ENCODE measurements at places on chromosomes 3 and 15.
A peak's percentile ranks its signal among the peaks of the same experiment; 100 is the strongest.

GRCh38 chr3:31851278-31851677 lies 129.8 kb downstream of the OSBPL10 start:
- DNase-seq: no peak

DNA sequence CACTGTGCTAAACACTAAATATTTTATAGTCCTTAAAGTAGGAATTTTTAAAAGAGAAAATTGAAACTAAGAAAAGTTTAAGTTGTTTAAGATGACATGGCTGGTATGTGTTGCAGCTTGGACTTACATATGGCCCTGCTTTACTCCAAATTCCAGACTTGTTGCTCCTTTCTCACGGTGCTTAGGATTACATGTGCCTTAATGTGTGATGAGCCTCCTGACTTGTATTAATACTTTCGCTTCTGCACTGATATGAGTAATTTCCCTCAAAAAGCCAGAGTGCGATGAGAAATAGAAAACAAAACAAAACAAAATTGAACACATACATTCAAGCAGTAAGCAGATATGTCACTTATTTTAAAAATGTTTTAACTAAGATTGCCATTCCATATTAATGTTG lies 250.2 kb downstream of the VGLL3 start:
- DNase-seq: no peak

GRCh38 chr3:129491794-129492193 lies 36.6 kb upstream of the RHO start:
- DNase-seq: no peak

DNA sequence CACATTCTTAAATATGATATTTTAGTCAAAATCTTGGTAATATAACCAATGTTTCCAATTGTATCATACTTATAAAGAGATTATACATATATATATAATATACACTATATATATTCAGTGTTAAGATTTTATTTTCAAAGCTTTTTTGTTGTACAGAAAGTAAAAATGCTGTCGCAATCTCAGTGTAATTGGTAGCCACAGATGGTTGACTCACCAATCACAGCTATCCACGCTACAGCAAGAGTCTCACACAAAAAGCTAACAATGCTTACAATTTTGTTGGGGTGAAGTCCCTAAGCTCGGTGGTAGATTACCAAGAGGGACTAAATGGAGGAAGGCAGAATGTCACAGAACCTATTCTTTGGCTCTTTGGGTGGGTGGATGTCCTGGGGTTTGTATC lies 16.9 kb upstream of the CFAP161 start:
- no peak for DNase-seq

DNA sequence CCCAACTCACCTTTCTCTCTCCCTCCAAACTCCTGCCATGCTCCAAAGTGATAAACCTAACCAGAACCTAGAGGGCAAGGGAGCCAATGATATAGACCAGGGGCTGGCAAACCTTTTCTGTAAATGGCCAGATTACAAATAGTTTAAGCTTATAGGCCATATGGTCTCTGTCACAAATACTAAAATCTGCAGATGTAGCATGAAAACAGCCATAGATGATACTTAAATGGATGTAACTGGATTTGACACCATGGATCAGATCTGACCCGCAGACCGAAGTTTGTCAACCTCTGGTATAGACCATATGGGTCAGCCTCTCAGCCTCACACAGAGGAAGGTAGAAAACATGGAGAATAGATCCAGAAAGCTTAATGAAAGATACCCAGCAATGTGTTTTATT lies 165.2 kb upstream of the STT3B start:
- DNase-seq: no peak

GRCh38 chr3:54600441-54601204 lies 327.2 kb downstream of the LRTM1 start:
- no peak for DNase-seq

- no peak for DNase-seq
These were observed 159.6 kb upstream of the IL12A start for GRCh38 chr3:159829056-159829455.

GRCh38 chr3:71521940-71522876 lies 61.3 kb downstream of the FOXP1 start:
- DNase-seq: no peak

- DNase-seq: no peak
These were observed 8.6 kb downstream of the ZIC1 start for GRCh38 chr3:147417551-147418295.

- no peak for DNase-seq
These were observed 801.9 kb downstream of the PLOD2 start for GRCh38 chr3:145359040-145359439.

DNA sequence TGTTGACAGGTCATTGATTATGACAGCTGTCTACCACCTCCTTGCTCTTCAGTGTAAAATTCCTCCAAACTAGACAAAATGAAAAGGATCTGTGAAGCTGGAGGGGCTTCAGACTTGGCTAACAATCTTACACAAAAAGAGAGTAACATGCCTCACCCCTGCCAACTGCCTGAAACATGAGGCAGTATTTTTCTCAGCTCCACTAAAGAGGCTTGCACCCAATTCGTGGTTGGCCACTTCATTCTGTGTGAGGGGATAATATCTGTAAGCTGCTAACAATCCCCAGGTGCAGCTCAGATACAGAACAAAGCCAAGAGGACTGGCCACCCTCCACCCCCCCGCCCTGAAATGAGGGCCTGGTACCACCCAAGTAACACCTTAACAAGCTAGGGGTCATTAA lies 2.8 kb downstream of the MB21D2 start:
- DNase-seq: no peak

- DNase-seq: peak; percentile 61
These were observed 14.6 kb downstream of the HDAC11 start for GRCh38 chr3:13494463-13495350.

GRCh38 chr3:129627350-129628168 lies 21.1 kb upstream of the PLXND1 start:
- DNase-seq: peak; percentile 61

- no peak for DNase-seq
These were observed 3.7 kb upstream of the EFHB start for GRCh38 chr3:19937459-19938294.

DNA sequence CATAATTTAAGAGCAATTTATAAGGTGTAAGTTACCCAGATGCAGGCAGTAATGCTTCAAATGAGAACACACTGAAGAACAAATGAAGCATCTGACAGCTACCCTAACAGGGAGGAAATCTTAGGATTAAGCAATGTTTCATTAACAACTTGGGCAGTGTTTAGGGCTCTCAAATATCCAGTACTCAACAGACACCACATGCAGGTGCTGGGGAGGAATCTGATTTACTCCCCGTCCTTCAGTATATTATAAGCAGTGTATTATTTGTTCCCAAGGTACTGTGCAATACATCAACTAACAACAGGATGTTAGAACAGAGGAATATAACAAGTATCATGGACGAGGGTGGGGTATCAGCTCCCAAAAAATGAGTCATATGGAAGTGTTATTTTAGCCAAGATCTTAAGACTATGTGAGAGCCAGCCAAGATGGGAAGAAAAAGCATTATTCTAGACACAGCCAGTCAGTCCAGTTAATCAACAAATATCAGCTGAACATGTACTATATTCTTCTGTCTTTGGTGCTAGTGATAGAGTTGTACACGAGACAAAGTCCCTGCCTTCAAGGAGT lies 20.4 kb downstream of the BTBD1 start:
- no peak for DNase-seq

GRCh38 chr3:152430223-152431002 lies 161.7 kb downstream of the MBNL1 start:
- DNase-seq: no peak

GRCh38 chr3:187919544-187919943 lies 174.3 kb upstream of the BCL6 start:
- DNase-seq: no peak

GRCh38 chr3:7602297-7602696 lies 741.4 kb downstream of the GRM7 start:
- DNase-seq: no peak

GRCh38 chr3:15361494-15362214 lies 29.3 kb upstream of the SH3BP5 start:
- peak; percentile 43 for DNase-seq

GRCh38 chr15:65333856-65334255 lies 29.4 kb downstream of the RNU5B-1 start:
- no peak for DNase-seq

GRCh38 chr15:93213281-93213680 lies 124.3 kb upstream of the RGMA start:
- DNase-seq: no peak

GRCh38 chr15:97861529-97862260 lies 98.8 kb upstream of the ARRDC4 start:
- no peak for DNase-seq

- DNase-seq: no peak
These were observed 126.8 kb upstream of the GOLGA6L4 start for GRCh38 chr15:84108728-84109127.

DNA sequence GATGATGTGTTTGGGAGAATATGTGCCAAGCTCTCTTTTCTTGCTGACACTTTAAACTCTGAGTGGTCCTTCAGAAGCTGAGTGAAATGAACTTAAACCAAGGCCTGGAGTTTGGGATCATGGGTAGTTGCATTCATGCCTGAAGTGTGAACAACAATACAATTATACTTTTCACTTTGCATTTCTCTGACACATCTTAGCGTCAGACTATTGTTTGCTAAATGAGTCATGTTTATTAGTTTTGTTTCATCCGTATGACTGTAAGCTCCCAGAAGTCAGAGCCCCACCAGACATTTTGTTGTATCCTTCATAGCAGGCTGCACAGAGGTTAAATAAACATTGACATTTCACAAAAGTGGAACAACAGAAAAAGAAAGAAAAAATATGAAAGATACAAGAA lies 542.6 kb downstream of the TUSC7 start:
- no peak for DNase-seq

DNA sequence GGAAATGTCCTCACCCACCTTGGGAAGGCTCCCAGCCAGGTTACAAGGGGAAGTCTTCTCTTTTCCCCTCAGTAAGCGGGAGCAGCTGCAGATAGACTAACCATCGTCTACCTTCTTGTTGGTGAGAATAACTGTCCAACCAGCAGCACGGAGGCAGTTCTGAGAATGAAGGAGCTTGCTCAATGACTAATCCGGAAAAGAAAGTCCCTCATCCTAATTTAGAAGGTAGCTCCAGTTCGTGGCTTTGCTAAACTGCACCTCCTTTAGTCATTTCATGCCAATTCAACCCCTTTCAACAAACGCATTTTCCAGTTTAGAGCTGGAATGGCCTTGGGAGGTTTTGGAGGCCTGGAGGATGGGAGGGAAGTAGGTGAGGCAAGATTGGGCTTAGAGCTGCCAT lies 527.4 kb upstream of the PROK2 start:
- DNase-seq: no peak

- DNase-seq: peak; percentile 93
These were observed 135.0 kb downstream of the TJP1 start for GRCh38 chr15:29687204-29687815.

- no peak for DNase-seq
These were observed 64.7 kb upstream of the ACAD9 start for GRCh38 chr3:128814519-128815317.

- no peak for DNase-seq
These were observed 38.8 kb downstream of the ADAM10 start for GRCh38 chr15:58710701-58711100.

DNA sequence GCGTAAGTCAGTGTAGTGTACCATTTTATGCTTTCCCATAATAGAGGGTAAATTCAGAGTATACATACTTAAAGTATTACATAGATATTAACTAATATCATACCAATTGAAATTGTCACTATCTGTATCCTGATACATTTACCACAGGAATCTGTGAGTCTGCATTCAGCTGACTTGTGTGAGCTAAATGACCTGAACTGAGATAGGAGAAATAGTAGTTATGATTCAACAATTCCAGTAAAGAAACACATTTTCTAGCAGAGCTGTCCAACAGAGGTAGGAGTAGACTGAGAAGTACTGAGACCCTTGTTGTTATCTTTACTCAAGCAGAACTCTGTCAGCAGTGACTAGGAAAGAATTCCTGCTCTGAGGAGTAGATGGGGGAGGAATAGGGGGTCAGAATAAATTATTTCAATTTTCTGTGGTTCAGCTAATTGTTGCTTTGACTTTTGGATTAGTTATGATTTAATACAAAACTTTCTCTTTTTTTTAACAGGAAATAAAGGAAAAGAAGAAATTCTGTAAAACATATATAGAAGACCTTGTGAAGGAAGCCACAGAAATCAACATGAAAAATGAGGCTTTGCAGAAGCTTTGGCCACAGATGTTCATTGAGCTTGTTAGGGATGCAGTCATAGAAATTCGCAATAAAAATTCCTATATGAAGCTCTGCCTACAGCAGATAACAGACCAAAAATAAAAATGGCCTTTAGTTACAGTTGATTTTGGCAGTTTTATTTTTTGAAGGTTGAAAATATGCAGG lies 66.2 kb upstream of the THSD4 start:
- no peak for DNase-seq

- no peak for DNase-seq
These were observed 183.3 kb downstream of the PDE8A start for GRCh38 chr15:85164841-85165466.

- DNase-seq: no peak
These were observed 84.6 kb downstream of the ZBTB20 start for GRCh38 chr3:115062412-115062956.

DNA sequence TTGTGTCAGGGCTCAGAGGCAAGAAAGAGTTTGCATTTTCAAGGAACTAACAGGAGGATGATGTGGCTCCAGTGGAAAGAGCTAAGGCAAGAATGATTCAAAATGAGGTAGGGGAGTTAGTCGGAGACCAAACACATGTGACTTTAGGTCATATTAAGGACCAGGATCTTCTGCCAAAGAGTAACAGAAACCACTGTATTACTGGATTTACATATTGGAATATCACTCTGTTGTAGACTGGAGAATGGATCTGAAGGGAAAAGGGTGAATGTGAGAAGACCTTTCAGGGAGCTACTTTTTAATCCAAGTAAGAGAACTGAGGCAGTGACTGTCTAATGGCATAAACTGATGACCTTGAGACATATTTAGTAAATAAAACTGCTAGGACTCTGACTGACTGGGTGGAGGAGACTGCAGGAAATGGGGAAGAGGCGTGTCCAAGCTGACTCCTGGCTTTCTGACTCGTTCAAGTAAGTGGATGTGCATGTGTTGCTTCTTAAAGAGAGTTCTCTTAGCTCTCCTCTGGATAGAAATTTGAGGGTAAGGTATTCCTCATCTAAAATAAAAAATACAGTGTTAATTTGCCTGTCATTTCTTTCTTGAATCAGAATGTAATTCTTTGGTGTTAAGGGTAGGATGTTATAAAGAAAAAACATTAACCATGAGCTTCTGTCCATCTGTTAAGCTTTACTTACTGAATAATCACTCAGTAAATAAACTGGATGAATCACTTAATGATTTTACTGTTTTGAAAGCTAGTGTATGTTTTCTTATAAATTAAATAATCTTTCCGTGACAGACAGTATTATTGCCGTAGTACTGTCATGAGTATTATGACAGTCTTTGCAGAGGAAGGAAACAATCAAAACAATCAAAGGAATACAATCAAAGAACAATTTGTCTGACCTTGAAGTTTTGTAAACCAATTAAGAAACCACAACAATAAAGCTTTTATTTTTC lies 58.3 kb upstream of the CFAP20DC start:
- no peak for DNase-seq

Measured in RPMI8226 (cell line).